ENCODE measurements at places on chromosomes 11 and 22. TPM values are rescaled to one million over a fixed set of nuclear protein-coding genes. Genes with fewer than 3 reads are reported as not detected.
A peak's percentile ranks its signal among the peaks of the same experiment; 100 is the strongest.

The LAYN gene
- total RNA-seq: 1.6 TPM

The RHOD gene
- total RNA-seq: 9.2 TPM

DNA sequence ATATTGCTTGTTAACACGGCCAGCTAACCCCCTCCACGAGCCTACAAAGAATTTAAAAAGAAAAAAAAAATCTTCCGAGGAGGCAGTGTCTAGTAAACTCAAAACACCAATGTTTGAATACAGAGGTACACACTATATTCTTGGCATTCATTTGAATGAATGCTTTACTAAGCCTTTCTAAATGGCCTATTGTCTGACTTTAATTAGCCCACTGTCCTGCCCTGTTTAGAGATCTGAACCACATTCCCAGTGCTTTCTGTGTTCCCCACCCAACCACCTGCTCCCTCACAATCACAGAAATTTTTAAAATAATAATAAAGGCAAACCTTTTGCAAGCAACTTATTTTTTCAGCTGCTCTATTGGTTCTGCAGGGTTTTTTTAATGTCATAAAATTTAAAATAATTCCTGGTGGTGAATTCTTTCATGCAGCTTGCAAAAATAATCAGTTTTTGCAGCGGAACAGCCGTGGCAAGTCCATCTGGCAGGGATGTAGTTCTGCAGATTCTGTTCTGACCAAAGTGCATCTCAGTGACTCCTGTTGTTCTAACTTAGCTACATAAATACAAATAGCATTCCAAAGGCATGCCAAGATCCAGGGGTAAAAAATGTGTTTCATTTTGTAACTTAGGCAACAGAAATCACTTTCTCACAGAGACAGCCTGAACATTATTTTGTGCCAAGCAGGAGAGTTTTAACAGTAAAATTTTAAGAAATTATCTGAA is 23.8 kb downstream of the POU2AF2 start:
- H3K27me3 ChIP-seq: no peaks in the 10 kb centered on the region
- no peaks in the 10 kb centered on the region for H3K36me3 ChIP-seq
- H3K4me3 ChIP-seq: no peak overlapping the region
- DNase-seq: no peak
- no peak overlapping the region for H3K27ac ChIP-seq

- no peak overlapping the region for H3K27ac ChIP-seq
- no peaks in the 10 kb centered on the region for H3K27me3 ChIP-seq
- DNase-seq: no peak
- no peaks in the 10 kb centered on the region for H3K36me3 ChIP-seq
- H3K4me1 ChIP-seq: no peaks in the 10 kb centered on the region
- no peak overlapping the region for H3K4me3 ChIP-seq
Measured at GRCh38 chr11:86182976-86183584, 61.5 kb upstream of the EED start.

DNA sequence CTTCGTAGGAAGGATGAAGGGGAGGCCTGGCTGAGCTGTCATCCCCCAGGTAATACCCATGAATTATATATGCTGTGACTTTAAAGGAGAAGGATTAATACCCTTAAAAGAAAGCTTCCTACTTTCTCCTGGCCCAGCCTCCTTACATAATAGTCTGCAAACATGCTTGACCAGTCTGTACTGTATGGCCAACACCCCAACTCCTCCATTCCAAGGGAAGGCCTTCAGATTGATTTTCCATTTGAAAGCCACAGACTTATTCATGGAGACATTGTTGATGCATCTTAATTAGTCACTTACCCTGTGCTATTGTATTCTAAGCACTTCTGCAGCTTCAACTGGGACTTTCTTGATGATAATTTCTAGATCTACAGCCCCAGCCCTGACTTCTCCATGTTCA is 2.0 kb downstream of the PAAF1 start:
- no peak overlapping the region for H3K4me3 ChIP-seq
- H3K27ac ChIP-seq: no peak overlapping the region
- DNase-seq: no peak
- H3K4me1 ChIP-seq: peaks cover 14% of the 10 kb centered on the region
- H3K36me3 ChIP-seq: no peaks in the 10 kb centered on the region

- no peaks in the 10 kb centered on the region for H3K27me3 ChIP-seq
- no peaks in the 10 kb centered on the region for H3K4me1 ChIP-seq
- H3K4me3 ChIP-seq: no peak overlapping the region
- H3K36me3 ChIP-seq: no peaks in the 10 kb centered on the region
Measured at GRCh38 chr11:79019277-79019676, 421.6 kb downstream of the TENM4 start.

DNA sequence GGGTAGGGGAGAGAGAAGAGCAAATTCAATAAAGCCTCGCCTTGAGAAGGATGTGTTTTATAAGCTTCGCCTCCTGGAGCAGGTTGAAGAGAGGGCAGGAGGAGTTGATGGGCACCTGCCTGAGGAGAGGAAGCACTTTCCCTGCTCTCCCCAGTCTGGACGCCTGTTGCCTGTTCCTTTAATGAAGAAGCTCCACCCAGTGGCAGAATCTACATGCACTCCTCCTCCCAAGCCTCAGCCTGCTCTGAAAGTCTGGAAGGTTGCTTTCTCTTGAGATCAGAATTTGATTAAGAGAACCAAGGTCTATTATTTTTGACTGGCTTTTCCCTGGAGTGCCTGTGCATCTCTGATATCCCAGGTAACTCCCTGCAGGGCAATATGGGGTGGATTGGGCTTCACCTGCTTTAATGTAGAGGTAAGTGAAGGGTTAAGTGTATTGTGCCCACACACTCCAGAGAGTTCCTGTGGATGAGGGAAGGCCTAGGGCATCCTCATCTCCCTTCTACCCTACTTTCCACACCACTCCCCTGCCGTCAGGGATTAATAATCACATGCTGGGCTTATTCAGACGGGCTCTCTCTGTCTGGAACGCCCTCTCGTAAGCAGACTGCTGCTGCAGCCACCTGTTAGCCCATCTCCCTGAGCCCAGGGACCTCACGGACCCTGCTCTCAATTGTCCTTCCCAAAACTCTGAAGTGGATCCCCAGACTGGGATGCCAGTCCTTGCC is 22.3 kb downstream of the NTM start:
- no peaks in the 10 kb centered on the region for H3K4me1 ChIP-seq
- DNase-seq: no peak
- no peaks in the 10 kb centered on the region for H3K36me3 ChIP-seq
- H3K4me3 ChIP-seq: no peak overlapping the region

DNA sequence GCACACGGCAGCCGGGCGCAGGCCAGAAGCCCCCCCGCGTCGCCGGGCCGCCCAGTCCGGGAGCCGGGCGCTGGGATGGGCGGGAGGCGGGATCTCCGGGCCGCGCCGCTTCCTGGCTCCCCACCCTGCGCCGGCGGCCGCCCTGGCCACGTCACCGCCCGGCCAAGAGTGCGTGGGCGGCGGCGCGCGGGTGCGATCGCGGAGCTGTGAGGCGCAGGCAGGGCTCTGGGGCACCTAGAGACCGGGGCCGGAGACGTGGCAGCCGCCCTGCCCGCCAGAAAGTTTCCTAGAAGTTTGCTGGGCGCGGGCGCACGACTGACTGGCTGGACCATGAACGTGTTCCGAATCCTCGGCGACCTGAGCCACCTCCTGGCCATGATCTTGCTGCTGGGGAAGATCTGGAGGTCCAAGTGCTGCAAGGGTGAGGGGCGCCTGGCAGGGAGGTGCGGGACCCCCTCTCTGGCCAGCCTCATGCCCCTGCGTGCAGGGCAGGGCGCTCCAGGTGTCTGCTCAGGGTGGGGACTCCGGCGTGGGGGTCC is at the start of gene KDELR3:
KDELR3 (plus strand) TSS at position 193 of the 539 bp plus-strand sequence; CDS start at position 331, 138 bp downstream.
- peaks cover 3% of the 10 kb centered on the region for H3K27me3 ChIP-seq
- H3K4me3 ChIP-seq: no peak within 1 kb of the TSS
- peak; percentile 61 for DNase-seq
- no peaks in the 10 kb centered on the region for H3K36me3 ChIP-seq

DNA sequence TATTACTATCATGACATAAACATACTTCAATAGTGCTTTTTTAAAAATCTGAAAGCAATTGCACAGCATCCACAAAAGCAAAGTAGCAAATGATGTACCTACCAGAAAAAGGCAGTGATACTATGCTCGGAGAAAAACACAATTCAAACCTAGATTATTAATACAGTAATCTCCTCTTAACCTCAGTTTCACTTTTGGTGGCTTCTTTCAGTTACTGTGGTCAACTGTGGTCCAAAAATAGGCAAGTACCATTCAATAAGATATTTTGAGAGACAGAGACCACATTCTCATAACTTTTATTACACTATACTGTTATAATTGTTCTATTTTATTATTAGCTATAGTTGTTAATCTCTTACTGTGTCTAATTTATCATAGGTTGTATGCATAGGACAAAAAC is 20.8 kb downstream of the KCNA4 start:
- H3K4me1 ChIP-seq: no peaks in the 10 kb centered on the region
- DNase-seq: no peak
- no peak overlapping the region for H3K27ac ChIP-seq
- no peaks in the 10 kb centered on the region for H3K27me3 ChIP-seq
- no peaks in the 10 kb centered on the region for H3K36me3 ChIP-seq
- H3K4me3 ChIP-seq: no peak overlapping the region

GRCh38 chr11:63915961-63916836 is 765 bp downstream of the RCOR2 start:
- no peak overlapping the region for H3K27ac ChIP-seq
- H3K36me3 ChIP-seq: no peaks in the 10 kb centered on the region
- DNase-seq: peak; percentile 53
- H3K4me3 ChIP-seq: no peak overlapping the region

- H3K27me3 ChIP-seq: no peaks in the 10 kb centered on the region
- H3K36me3 ChIP-seq: no peaks in the 10 kb centered on the region
- H3K27ac ChIP-seq: no peak overlapping the region
- H3K4me1 ChIP-seq: no peaks in the 10 kb centered on the region
Measured at GRCh38 chr22:45731798-45732495, 60.3 kb downstream of the ATXN10 start.

GRCh38 chr11:117459123-117459978 is 131.7 kb downstream of the CEP164 start:
- no peak overlapping the region for H3K27ac ChIP-seq
- no peaks in the 10 kb centered on the region for H3K4me1 ChIP-seq
- no peak overlapping the region for H3K4me3 ChIP-seq

All from adrenal gland (tissue), 19 donors.